Fibroblast of the aortic adventitia (primary cell): ENCODE measurements at places on chromosomes 7 and 10.

DNA sequence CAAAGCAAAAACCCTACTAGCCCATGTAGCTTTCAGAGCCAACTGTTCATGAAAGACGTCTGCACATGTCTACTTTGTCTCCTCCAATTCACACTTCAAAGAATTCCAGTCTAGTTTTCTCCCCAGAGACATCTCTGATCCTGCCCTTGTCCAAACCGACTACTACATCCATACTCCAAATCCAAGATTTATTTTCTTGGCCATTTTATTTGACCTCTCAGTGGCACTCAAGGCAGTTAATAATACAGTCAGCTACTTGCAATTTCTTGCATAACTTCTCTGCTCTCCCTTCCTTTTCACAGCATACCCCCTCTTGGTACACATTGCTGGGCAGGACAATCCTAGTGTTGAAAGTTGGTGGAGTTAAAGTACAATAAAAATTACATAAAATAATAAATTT is 170.9 kb upstream of the INHBA start:
- DNase-seq, result peak; percentile 43

DNA sequence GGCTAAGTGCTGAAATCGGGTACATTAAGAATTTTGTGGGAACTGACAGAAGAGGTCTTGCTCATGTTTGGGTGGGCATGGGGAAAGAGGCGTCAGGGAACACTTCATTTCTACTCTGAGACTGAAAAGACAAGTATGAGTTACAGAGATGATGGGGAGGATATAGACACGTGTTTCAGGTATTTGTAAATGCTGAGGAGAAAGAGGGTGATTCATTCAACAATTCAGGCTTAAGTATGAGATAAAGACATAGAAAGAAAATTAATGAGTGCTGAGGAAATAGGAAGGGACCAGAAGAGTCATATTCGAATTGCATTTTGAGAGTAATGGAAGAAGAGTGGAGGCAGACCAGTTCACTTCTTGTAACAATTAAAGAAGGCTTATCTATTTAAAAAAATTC is 143.6 kb downstream of the HBP1 start:
- DNase-seq, result peak; percentile 5

DNA sequence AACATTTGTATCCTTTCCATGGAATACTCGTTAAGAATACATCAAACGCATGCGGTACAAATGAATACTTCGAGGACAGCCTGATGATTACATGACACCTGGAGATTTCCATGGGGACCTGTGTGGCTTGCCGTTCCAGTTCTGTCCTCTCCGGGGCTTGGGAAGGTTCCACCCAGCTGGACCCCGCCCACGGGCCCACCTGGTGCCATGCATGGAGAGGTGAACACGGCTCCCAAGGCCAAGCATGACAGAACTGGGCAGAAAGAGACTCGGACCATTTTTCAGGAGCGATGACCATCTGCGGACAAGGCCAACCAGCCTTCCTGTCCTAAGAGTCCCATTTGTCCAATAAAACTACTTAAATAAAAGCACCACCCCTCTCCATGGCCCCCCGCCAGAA is 80.1 kb downstream of the TEX36 start:
- DNase-seq, result no peak

- DNase-seq, result no peak
Observed at GRCh38 chr7:106668861-106669524, 8.0 kb upstream of the CCDC71L start.

DNA sequence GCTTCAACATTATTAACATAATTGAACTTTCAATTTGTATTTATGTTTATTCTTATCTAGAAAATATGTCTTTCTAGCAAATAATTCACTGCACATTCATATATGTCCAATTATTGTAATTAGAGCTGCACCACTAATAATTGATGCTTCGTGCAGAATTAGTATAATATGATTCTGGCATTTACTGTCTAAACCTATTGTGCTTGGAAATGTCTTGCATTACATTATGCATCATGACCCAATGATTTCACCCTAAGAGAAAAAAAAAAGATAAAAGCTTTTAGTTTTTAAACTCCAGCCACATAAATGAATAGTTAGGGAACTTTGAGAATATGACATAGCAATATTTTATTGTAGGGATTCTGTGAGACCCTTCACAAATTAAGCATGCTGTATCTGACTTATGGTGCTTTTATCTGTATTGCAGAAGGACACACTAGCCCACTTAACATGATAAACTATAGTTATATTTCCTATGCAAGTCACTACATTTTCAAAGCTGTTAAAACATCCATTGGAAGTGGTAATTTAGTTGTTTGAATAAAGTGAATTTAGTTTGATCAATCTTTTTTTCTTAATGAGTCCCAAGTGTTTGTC is 1609.1 kb downstream of the REEP3 start:
- DNase-seq, result no peak

- no peak for DNase-seq
Observed at GRCh38 chr7:27923642-27923980, 183.6 kb downstream of the TAX1BP1 start.

GRCh38 chr10:124232686-124233545 is 139.5 kb upstream of the CHST15 start:
- DNase-seq, result no peak

DNA sequence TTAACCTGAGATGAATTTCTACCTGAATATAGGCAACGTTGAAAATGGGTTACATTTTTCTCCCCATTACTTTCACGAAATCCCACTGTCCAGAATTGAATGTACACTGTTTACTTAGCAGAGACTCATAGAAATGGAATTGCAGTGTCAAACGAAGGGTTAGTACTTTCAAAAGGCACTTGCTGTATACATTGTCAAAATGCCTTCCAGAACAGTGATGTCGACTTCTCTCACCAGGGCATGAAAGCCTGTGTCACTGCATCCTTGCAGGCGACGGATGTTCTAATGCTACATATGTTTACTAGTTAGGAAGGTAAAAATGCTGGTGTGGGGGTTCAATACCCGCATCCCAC is 41.2 kb downstream of the TACC2 start:
- DNase-seq, result no peak

DNA sequence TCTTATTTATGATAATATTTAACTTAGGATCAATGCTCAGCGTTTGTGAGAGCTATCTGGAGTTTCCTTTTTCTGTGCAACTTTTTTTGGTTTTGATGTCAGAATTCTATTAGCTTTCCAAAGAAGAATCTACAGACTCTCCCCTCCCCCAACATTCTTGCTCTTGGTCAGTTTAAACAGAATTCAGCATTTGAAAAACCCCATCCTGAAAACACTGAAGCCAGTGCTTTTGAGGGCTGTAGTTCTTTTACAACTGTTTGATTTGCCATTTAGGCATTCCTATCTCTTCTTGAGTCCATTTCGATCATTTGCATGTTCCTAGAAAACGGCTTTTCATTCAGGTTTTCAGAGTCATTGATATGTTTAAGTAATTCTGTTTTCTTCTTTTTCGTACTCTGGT is 15.6 kb upstream of the CXCL12 start:
- DNase-seq, result no peak

GRCh38 chr7:2967253-2967652 is 76.4 kb downstream of the CARD11 start:
- no peak for DNase-seq

GRCh38 chr7:27961255-27961654 is 219.3 kb downstream of the JAZF1 start:
- no peak for DNase-seq

GRCh38 chr10:77965294-77965693 is 38.7 kb upstream of the DLG5 start:
- peak; percentile 90 for DNase-seq

DNA sequence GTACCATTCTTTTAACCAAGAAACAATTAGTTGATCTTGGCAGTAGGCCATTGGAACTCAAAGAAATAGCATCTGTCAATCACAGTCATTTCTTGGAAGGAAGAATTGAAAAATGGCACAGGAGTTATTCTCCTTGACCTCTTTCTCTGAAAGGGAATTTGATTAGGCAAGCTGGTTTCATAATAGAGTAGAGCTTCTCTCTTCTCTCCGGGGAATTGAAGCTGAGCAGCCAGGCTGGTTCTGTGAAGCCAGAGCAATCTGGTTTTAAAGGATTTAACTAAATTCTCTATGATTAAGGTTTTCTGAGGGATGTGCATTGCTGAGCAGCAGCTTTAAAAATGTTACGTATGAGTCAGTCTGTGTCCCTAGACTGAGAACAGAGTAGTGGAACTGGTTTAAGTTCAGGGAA is 70.2 kb downstream of the AHCYL2 start:
- peak; percentile 86 for DNase-seq

DNA sequence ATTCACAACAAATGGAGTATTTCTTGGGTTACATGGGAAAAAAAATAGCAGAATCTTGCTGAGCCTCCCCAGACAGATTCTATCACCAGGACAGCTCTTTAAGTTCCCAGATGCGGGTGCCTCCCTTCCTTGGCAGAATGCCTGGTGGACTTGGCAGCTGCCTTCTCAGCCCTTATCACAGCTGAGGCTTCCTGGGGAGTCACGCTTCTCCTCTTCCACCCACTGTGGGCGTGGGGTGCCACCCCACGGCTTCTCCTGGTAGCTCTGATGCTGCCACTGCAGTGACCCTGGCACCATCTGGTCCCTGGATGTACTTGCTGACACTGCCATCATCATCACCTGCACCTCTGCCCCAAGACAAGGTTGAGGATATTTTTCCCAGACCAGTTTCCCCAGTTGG is 16.2 kb upstream of the NME8 start:
- DNase-seq, result peak; percentile 44

DNA sequence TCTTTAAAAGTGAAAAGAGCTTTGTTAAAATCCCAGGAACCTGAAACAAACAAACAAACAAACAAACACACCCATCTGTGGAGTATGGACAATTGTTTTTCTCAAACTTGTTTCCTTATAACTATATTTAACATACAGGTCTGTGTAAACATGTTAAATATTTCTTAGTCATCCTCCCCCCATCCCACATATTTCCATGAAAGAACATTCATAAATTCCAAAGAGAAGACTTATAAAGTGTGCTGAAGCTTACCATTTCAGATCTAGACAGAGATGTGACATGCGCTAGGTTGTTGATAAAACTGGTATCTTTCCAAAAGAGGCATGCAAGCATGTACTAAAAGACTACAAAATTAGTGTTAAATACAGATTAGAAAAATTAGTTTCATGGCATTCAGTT is 6.5 kb downstream of the FKBP14 start:
- no peak for DNase-seq

GRCh38 chr10:121607310-121608055 is 9.2 kb upstream of the FGFR2 start:
- DNase-seq, result no peak
